Esophagus squamous epithelium (tissue), 5 donors: ENCODE measurements at places on chromosomes 6 and 20.
A peak's percentile ranks its signal among the peaks of the same experiment; 100 is the strongest.

DNA sequence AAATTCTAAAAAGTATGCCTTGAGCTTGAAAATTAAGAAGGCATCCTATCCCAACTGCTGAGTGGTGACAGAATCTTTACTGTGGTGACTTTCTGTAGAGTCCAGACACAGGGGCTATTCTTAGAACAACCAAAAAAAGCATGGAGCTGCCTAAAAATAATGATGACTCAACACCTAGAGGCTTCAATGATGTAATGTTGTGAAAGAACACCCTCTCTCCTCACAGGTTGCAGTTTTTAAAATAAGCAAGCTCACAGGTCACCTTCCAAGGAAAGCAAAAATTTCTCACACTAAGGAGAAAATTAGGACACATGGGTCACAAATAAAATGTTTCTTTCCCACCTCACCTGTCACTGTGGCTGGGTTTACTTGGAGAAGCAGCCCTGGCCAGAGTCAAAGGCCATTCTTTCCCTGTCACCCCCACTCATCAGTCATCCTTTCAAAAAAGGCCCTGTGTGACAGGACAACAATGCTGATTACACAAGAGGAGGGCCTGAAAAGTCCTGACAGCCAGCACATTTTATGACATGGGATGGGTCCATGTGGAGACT is 53.5 kb downstream of the RCAN2 start:
- no peak for DNase-seq

DNA sequence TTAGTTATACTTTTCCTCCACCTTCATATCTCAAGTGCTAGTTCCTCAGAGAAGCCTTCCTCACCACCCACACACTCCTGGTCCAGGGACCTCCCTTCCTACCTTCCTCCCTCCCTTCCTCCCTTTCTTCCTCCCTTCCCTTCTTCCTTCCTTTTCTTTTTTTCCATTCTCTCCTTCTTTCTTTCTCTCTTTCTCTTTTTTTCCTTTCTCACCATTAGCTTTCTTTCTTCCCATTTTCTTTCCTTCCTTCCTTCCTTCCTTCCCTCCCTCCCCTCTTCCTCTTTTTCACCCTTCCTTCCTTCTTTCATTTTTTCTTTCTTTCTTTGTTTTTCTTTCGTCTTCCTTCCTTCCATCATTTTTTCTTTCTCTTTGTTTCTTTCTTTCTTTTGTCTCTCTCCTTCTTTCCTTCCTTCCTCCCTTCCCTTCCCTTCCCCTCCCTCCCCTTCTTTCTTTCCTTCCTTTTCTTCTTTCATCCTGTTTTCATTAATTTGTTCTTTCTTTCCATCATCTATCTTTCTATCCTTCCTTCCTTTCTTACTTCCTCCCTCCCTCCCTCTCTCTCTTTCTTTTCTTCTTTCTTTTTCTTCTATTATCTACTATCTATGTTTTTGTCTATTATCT is 416.0 kb downstream of the PLCB1 start:
- no peak for DNase-seq

DNA sequence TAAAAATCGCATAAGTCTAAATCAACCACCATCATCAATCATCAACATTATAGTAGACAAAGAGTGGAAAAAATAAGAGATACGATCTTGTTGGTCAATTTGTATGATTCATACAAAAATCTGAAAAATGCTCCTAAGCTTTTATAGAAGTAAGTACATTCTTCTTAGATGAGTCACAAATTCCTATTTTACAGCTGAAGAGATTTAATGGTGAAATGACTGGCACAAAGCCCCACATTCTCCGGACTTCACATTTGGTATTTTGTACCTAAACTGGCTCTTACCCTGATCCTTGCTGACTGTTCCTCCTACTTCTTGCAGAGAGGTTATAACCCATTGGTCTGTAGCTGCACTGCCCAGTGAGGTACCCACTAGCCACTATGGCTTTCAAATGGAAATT is 29.9 kb upstream of the PREP start:
- no peak for DNase-seq

- DNase-seq = no peak
Measured at GRCh38 chr20:46304361-46304760, 3.9 kb downstream of the CDH22 start.

GRCh38 chr20:38903335-38903734 is 22.9 kb upstream of the FAM83D start:
- no peak for DNase-seq

- DNase-seq = no peak
Measured at GRCh38 chr20:4445784-4446183, 275.9 kb upstream of the PRND start.

- no peak for DNase-seq
Measured at GRCh38 chr20:42795111-42795695, 394.5 kb downstream of the PTPRT start.

DNA sequence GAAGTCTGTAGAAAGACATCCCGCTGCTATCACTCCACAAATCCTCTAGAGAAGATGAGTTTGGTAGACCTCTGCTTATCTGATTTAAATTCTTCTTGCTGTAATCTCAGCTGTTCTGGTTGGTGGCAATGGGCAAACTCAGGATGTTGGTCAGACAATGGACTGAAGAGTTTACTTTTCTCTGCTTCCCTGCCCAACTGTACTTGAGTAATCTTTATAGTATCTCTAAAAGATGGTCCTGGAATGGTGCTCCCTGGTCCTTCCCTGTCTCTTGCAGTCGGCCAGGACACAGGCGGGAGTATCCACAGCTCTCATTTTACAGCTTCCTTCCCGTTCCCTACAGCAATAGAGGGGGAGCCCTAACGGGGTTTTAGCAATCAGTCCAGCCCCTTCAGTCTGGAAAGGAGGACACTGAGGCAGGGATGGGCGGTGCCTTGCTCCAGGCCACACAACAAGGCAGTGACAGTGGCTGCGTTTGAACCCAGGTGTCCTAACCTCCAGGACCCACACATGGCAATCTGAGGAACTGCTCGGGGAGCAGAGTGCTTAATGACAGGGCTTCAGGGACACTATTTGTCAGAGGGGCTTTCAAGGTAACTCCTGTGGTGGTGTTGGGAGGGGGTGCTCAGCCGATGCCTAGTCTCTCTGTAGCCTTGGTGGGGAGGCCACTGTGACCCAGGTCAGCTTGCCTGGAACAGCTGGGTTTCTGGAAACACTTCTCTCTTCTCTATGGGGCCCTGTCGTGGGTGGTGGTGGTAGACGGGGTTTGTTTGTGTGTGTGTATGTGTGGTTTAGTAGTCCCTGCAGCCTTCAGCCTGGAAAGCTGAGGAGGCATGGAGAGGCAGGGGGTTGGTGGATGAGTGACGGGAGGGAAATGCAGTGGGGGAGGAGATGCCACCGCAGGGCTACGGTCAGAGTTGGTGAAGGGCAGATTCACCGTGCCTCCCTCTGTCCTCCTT is 9.5 kb upstream of the VEGFA start:
- DNase-seq = no peak

- DNase-seq = peak; percentile 74
Measured at GRCh38 chr6:43013097-43013842, 476 bp downstream of the MEA1 start.

- DNase-seq = no peak
Measured at GRCh38 chr6:53603386-53604116, 58.6 kb upstream of the GCLC start.

DNA sequence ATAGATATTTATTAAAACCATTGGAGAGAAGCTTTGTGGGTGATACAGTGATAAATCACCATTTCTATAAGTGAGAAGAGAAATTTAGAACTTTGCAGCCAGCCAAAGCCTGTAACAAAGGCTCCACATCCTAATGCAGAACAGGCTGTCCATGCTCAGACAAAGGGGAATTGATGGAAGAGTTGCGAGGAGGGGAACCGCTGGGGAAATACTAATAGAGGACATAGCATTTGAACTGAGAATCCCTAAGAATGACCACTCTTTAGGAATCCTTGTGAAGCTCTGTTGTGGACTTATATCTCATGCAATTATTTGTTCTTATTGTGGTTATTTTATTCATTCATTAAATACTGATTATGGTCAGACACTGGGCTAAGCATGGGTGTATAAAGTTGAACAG is 167.8 kb downstream of the PHF3 start:
- no peak for DNase-seq

- DNase-seq = no peak
Measured at GRCh38 chr20:60667641-60668040, 584.4 kb upstream of the CDH4 start.

DNA sequence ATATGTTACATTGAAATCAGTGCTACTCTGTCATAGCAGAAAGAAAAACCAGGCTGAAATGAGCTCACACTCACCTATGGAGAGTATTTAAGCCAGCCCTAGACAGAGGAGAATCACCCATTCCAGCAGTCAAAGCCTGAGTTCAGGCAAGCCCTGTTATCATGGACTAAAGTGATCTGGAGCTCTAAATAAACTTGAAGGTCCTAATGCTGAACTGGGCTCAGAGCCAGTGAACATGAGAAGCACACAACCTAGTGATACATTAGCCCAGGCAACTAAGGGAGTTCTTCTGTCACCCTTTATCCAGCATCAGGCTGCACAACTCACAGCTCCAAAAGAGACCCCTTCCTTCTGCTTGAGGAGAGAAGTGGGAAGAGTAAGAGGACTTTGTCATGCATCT is 425.0 kb downstream of the COL12A1 start:
- DNase-seq = no peak

GRCh38 chr6:69914015-69914485 is 47.7 kb downstream of the COL19A1 start:
- no peak for DNase-seq

- no peak for DNase-seq
Measured at GRCh38 chr6:125356884-125357283, 55.1 kb upstream of the HDDC2 start.

- DNase-seq = no peak
Measured at GRCh38 chr6:148430897-148431296, 88.3 kb downstream of the SASH1 start.

GRCh38 chr20:36210436-36211021 is 25.7 kb upstream of the AAR2 start:
- DNase-seq = no peak

DNA sequence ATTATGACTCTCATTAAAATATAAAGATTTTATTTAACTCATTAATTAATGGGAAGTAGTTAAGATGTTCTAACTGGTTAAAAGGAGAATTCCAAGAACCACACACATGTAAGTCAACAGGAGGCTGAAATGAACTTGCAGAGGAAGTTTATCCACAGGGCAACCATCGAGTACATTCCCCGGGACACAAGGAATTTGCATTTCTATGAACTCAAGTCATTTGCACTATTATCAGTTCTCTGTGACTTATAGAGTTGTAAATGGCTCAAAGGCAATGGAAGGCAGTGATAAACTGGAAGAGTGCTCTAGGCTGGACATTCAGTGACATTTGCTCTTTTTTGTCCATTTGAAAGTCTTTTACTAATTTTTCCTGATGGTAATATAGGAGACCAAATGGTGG is 97.4 kb downstream of the SNX5 start:
- no peak for DNase-seq
